Astrocyte of the spinal cord (primary cell): ENCODE measurements at places on chromosomes 5 and 9.

GRCh38 chr5:93990504-93991070, 249.2 kb upstream of the POU5F2 start:
- DNase-seq = no peak

GRCh38 chr9:133075925-133076630, 14.3 kb downstream of the CEL start:
- peak; percentile 86 for DNase-seq

DNA sequence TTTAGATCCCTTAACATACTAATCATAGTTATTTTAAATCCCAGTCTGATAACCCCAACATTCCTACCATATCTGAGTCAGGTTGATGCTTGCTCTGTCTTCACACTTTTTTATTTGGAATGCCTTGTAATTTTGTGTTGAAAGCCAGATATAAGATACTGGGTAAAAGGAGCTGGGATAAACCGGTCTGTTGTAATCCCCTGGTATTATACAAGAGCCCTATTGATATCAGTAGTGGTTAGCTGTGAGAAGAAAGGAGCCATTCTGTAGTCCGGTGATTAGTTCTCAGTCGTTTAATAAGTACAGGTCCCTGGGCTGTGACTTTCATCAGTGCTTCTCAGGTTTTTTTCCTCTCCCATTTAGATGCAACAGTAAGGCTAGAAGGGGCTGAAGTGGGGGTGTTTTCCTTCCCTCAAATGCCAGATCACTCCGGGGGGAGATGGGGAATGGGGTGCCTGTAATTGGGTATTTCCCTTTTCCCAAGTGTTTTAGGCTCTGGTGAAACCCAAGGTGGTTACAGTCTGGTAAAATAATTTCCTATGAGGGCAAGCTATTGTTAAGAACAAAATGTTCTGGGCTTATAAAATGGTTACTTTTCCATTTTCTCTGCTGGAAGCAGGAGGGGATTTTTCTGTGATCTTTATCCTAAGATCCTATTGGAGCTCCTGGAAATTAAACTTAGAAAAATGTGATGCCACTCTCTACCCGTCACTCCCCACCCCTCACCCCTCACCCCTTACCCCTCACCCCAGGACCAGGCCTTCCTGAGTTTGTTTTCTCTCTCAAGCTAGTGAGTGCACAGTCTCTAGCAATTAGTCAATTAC, 72.7 kb downstream of the KCNN2 start:
- no peak for DNase-seq

DNA sequence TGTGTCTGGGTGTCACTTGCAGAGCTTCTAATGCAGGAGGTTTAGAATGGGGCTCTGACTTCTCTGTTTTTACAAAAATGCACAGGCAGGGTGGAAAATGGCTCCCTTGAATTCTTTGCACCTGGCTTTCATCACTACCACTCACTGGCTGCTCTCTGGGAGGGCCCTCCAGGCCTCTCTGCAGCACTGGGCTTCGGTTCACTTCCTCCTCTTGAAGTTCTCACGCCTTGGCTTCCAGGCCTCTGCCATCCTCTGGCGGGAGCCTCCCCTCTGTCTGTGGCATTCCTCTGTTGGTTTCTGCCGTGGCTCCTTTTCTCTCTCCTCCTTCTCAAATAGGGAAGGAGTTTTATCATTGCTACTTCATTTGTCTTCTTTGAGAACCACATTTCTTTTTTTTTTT, 2.8 kb upstream of the PRLR start:
- DNase-seq = no peak

GRCh38 chr9:22654833-22655232, 208.2 kb downstream of the DMRTA1 start:
- no peak for DNase-seq

DNA sequence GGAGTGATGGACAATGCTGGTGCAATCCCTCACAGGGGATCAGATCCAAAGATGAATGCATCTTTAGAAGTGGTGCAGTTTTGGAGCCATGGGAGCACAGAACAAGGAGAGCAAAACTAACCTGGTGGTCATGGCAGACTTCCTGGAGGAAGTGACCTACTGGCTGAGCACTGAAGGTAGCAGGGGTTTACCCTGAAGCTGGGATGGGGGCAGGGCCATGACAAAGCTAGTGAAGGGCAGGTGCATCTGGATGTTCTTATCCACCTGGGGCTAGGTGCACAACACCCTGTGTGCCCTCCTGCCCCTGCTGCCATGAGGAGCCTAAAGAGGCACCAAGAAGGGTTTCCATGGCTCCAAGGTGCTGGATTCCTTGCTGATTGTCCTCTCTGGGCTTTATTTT, 11.5 kb upstream of the PITX1 start:
- no peak for DNase-seq

DNA sequence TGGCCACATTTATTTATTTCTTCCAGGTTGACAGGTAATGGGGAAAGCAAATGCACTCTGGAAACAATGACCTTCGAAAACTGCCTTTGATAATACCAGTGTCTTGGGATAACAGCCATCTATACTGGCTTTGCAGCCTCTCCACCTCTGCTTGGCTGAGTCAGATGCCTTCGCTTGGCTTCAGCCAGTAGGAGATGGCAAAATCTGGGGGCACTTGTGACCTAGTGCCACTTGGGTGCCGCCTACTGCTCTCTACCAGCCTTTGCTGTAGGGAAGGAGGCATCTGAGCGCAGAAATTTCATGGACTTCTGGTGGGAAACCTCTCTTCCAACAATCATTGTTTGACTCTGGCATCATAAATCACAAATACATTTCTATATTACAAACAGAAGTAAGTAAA, 21.8 kb downstream of the FYB1 start:
- DNase-seq = no peak

- DNase-seq = peak; percentile 85
Measured at GRCh38 chr5:138351056-138351455, 1.4 kb upstream of the KDM3B start.

- DNase-seq = peak; percentile 45
Measured at GRCh38 chr9:114180696-114181606, 25.6 kb downstream of the COL27A1 start.
